ENCODE measurements at places on chromosomes 6 and 20. TPM values are rescaled to one million over a fixed set of nuclear protein-coding genes. Genes with fewer than 3 reads are reported as not detected.

Gene OOEP
- total RNA-seq, result 0.41 TPM

Gene ADGRB3
- total RNA-seq, result 0.92 TPM

Gene GGTLC1
- total RNA-seq, result not detected

Gene GMPR
- 0.96 TPM for total RNA-seq

Gene RIPOR3
- 0.41 TPM for total RNA-seq

Gene FAM83C
- total RNA-seq, result not detected

Gene PFDN6
- 51.4 TPM for total RNA-seq

Gene LSM14B
- total RNA-seq, result 34.2 TPM

Gene CFB
- total RNA-seq, result 1.9 TPM

Gene SALL4
- total RNA-seq, result 4.4 TPM

Gene PTGIS
- 2.7 TPM for total RNA-seq

Gene SYTL3
- total RNA-seq, result 3.1 TPM

Gene RBPJL
- not detected for total RNA-seq

Gene ZCCHC3
- total RNA-seq, result 16.1 TPM

Gene NFS1
- total RNA-seq, result 30.8 TPM

Gene IMPG1
- total RNA-seq, result not detected

Gene PNLDC1
- not detected for total RNA-seq

Gene SMIM26
- total RNA-seq, result 178 TPM

Gene TINAG
- total RNA-seq, result 0.75 TPM

Gene PRSS35
- total RNA-seq, result not detected

Gene TCF21
- 0.33 TPM for total RNA-seq

Gene BNIP5
- 0.07 TPM for total RNA-seq

Gene RNF39
- total RNA-seq, result not detected
